GM10248 (cell line): ENCODE measurements at places on chromosomes 1 and 21.

DNA sequence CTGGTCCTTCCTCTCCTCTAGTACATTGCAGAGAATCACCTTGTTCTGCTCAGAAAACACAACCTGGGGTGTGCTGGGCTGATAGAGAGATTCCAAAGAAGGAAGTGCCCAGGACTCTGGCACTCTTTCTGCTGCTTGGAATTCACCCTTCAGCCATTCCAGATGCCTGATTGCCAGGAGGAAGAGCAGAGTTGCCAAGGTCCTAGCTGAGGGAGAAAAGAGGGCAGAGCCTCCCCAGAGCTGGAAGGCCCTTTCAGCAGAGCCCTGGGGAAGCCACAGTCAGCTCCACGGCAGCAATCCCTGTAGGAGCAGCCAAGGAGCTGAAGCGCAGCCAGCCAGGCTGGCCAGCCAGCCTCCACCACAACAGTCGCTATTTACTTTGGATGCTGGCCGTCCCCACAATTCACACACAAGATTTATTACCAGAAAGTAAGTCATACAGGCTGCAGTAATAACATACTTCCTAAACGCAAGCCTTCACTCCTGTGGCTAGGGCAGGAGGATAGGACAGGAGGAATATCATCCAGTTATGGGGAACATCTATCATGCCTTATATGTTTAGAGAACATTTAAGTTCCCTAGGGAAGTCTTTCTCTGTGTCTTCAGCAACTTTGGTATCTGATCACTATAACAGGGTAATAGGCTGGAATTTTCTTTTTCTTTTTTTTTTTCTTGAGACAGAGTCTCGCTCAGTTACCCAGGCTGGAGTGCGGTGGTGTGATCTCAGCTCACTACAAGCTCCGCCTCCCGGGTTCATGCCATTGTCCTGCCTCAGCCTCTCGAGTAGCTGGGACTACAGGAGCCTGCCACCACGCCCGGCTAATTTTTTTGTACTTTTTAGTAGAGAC, 36.6 kb upstream of the SLC44A3 start:
- no peak for DNase-seq

DNA sequence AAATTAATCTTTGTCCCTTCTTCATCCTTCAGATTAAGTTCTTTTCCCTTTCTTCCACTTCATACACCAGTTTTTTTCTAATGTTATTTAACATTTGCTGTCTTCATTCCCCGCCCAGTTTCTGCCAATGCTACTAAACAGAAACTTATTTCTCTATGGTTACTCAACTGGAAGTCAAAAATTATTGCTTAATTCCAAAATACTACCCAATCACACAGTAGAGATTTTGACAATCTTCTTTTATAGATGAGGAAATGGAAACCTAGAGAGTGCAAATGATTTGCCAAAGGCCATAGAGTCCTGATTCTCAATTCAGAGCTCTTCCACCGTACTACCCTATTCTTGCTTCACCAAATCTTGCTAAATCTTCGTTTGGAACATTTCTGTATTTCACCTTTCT, 58.1 kb upstream of the SH3GLB1 start:
- DNase-seq: no peak

DNA sequence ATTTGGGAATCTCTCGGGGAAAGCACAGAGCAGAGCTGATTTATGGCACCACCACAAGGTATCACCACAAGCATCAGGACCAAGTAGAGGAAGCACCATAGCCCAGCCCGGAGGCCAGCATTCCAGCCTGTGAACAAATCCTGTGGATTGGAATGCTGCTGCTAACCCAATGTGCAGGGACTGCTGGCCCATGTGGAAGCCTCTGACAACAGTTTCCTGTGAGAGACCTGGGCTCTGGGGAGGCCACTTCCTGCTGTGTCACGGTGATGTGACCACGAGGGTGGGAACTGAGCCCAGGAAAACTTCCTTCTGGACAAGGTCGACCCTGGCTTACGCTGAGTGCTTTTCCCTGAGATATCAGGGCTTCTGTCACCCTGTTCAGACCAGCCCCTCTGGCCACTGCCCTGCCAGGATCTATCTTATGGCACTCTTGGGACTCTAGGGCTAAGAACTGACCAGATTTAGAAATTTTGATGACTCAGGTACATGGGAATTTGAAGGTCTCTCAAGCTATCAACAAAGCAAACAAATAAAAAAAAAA, 88.3 kb upstream of the NGF start:
- no peak for DNase-seq

- DNase-seq: no peak
Observed at GRCh38 chr1:211579440-211580302, 710 bp upstream of the SLC30A1 start.

DNA sequence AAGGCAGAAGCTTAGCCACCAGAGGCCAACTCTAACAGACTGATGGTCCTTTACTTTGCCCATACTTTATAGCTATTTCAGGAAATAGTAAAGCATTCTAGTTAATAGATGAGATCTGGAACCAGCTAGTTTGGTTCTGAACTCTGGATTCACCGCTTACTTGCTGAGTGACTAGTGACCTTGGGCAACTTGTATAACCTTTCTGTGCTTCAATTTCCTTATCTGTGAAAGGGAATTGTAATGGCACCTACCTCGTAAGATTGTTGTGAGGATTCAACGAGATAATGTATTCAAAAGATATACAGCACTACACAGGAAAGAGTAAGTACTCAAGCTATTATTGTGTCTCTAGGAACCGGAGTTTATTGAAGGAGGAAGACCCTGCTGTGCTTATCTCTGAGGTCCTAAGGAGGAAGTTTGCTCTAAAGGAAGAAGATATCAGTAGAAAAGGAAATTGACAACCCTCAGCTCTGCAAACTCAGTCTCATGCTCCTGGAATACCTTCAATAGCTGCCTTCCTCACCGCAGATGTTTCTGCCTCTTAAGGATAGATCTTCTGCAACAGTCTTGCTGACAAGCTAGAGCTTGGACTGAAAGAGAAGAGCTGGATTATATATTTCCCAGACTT, 11.9 kb downstream of the MTFR1L start:
- DNase-seq: no peak

DNA sequence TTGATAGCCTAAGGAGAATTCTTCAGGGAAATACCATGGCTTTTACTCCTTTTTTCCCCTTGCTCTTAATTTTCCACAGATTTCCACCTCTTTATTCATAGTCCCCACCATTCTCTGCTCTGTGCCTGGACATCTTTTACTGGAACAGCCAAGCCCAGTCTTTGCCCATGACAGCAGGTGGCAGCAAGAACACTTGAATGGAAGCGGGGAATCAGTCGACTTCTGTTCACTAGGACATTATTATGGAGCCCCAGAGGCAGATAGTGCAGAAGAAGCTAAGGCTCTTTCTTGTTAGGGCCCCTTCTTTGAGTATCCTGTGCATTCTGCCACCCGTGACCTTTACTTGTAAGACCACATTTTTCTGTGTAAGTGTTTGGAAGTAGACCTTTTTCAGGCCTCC, 6.3 kb downstream of the OR14I1 start:
- peak; percentile 30 for DNase-seq

- no peak for DNase-seq
Observed at GRCh38 chr1:118881751-118882150, 106.4 kb downstream of the TBX15 start.

- DNase-seq: no peak
Observed at GRCh38 chr21:41630249-41630648, 122.3 kb upstream of the TMPRSS2 start.

DNA sequence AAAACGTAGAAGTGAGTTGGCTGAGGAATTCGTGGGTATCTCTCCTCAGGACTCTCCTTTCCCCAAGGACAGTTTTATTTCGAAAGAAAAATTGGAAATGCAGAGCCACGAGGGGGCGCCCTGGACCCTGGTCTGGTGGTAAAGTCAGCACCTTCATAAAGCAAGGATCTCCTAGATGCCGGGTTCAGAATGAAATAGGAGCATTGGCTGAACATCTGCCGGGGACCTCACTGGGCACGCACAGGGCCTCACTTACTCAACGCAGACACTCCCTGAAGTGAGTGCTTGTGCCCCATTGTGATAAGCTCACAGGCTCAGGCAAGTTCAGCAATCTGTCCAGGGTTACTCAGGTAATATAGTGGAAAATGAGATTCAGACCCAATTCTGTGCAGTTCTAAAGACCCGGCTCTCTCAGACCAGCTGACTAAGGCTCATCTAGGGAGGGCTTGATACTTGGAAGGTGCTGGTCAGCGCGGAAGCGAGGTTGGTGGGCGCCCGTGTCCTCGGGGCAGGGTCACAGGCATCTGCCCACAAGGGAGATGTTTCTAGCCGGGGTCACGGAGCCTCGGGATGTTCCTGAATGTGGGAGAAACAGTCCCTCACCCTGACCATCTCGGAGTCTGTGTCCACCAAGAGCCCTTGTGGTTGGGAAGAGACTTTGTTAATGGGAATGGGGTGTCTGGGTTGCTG, 55.7 kb upstream of the ETV3 start:
- peak; percentile 72 for DNase-seq

- peak; percentile 64 for DNase-seq
Observed at GRCh38 chr1:52403566-52404115, 582 bp downstream of the ORC1 start.

DNA sequence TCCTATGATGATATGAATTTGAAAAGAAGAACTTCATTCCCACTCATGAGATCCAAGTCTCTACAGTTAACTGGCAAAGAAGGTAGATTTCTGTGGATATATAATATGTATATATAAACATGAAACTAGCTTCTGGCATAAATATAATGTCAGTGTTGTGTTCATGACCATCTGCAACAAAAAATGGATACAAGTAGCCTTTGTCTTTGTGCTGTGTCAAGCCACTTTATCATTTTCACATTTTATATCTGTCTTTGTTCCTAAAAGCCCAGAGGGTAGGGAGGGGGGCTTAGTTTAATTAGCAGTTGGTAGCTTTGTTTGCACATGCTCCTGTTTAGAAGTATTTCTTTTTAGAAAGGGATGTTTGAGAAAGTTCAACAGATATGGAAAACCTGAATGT, 56.2 kb upstream of the FASLG start:
- no peak for DNase-seq

DNA sequence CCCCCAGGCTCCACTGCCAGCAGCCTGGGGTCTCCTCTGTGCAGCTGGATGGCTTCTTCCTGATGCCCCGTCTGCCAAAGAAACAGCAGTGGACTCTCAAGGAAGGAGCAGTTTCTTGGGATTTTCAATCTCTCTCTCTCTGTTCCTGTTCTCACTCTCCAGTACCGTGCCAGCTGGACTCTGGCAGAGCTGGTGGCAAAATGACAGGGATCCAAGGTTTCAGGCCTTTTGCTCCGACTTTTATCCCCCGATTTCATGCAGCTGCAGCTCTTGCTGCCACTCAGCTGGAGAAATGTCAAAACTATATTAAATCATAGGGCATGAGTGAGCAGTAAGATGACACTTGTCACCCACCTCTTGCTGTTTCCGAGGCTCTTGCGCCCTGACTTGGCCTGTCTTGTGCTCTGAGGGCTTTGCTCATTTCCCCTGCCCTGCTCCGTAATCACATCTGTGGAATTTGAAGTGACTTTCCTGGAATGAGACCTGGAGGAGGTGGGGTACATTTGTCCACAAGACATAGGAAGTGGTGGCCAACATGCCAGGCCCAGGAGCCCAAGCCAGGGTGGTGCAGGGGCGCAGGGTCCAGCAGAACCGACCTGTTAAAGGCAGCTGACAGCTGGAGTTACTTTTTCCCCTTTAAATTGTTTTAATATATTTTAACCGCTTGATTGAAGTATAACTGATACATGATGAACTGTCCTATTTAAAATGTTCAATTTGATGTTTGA, 576.2 kb downstream of the PTPRU start:
- DNase-seq: no peak

DNA sequence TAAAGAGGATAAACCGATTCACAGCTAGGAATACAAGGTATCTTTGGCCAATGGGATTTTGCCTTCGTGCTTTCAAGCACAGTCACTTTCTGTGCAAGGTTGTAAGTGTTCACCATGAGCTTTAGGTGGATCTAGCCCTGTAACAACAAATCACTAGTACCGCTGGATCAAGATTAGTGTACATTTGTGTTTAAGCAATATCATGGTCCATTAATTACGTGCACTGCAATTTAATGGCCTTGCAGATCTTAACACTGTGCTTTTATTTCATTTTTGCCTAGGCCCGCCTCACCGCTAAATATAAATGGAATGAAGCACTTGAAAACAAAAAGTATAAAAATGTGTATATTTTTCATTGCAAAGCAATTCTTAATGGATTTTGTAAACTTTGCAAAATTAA, 461.1 kb downstream of the DSCAM start:
- DNase-seq: no peak

DNA sequence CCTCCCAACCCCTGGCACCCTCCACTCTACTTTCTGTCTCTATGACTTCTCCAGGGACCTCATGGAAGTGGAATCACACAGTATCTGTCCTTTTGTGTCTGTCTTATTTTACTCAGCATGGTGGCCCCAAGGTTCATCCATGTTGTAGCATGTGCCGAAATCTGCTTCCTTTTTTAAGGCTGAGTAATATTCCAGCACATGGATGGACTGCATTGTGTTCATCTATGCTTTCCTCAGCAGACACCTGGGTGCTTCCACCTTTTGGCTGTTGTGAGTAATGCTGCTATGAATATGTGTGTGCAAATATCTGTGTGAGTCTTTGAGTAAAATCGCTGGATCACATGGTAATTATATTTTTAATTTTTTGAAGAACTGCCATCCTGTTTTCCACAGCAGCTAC, 1.6 kb upstream of the PFKL start:
- DNase-seq: no peak

GRCh38 chr1:92563457-92564216, 76.9 kb upstream of the GFI1 start:
- peak; percentile 75 for DNase-seq

- no peak for DNase-seq
Observed at GRCh38 chr1:63829349-63830327, 55.8 kb downstream of the ROR1 start.

GRCh38 chr21:42974832-42975820, 764 bp downstream of the PKNOX1 start:
- peak; percentile 83 for DNase-seq

GRCh38 chr1:24699628-24700027, 45.6 kb upstream of the CLIC4 start:
- DNase-seq: no peak

GRCh38 chr1:223727541-223727940, 15.2 kb downstream of the CAPN2 start:
- DNase-seq: no peak

- no peak for DNase-seq
Observed at GRCh38 chr1:230107941-230108340, 40.9 kb downstream of the GALNT2 start.

DNA sequence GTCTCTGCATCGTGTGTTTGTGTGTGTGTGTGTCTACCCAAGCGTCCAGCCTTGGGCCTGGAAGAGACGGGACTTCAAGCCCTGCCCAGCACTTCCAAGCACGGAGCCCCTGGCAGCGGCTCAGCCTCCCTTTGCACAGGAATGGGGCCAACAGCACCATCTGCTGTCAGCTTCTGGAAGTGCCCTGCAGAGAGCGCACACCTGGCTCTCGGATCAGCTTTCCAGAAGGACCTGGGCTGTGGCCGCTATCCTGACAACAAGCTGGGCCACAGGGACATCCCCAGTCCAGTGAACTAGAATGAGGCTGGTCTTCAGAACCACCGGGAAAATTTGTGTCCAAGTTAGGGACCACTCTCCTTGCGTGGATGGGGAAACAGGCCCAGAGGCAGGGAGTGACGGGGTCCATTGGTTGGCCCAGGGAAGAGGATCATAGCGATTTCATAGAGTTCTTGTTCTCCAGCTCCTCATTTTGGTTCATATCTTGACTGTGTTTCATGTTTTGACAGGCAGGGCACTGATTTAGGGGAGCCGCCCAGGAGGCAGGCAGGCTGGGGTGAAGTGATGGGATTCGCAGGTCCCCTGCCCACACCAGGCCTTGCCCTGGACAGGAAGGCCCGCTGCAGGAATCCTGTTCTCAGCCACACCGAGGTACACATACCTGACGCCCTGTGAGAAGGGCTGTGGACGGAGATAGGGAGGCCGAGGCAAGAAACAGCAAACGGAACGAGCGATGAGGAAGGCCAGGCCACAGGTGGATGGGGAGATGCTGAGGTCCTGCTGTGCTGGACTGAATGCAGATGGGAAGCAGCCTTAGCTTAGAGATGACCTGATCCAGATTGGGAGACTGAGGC, 38.4 kb downstream of the TAS1R2 start:
- peak; percentile 85 for DNase-seq
